ENCODE measurements at places on chromosomes 3 and 15.

DNA sequence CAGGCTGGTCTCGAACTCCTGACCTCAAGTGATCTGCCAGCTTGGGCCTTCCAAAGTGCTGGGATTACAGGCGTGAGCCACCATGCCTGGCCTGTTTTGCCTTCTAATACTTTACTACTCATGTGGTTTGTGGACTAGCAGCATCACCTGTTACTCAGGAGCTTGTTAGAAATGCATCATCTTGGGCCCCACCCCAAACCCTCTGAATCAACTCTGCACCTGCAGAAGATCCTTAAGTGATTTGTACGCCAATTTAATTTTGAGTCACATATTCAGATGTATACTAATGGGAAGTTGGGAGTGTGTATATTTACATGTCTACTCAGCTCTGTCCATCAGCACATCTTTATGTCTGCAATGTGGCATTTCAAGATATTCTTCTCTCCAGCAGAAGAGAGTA, 6.1 kb downstream of the TBC1D21 start:
- DNase-seq, result no peak

DNA sequence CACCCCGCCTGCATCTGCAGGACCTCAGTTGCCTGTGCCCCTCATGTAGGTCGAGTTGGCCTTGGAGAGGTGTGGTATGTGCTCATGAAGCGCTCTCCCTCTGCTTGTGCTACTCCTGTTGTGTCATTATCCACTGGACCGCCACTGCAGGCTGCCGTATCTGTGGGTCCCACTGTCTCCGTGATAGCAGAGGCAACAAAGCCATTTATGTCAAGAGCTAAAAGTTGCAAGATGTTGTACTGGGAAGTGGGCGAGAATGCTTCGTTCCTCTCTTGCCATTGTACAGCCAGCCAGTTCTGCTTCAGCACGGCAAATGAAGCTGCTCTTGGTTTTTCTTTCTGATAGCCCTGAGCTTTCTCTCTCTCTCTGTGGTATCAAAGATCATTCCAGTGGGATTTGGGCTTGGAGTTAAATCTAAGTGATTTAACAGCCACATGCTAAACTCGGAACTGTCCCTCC, 89.0 kb downstream of the TMEM212 start:
- no peak for DNase-seq

GRCh38 chr15:89399238-89400115, 64.9 kb upstream of the POLG start:
- no peak for DNase-seq

- DNase-seq, result no peak
Observed at GRCh38 chr3:63048367-63049326, 173.4 kb upstream of the CADPS start.
